ENCODE measurements at places on chromosomes 16 and 17.

DNA sequence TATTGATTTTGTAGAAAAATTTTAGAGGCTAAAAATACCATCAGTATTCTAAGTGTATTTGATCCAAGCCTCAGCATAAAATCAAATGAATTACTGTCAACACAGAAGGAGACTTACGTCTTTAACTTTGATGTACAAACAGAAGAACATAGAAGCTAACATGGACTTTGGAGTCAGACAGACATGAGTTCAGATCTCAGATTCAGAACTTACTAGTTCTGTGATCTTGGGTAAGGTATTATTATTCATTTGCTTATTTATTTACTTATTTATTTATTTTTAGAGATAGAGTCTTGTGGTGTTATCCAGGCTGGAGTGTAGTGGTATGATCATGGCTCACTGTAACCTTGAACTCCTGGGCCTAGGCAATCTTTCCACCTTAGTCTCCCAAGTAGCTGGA lies 4.0 kb upstream of the SLFN12L start:
- DNase-seq: no peak

DNA sequence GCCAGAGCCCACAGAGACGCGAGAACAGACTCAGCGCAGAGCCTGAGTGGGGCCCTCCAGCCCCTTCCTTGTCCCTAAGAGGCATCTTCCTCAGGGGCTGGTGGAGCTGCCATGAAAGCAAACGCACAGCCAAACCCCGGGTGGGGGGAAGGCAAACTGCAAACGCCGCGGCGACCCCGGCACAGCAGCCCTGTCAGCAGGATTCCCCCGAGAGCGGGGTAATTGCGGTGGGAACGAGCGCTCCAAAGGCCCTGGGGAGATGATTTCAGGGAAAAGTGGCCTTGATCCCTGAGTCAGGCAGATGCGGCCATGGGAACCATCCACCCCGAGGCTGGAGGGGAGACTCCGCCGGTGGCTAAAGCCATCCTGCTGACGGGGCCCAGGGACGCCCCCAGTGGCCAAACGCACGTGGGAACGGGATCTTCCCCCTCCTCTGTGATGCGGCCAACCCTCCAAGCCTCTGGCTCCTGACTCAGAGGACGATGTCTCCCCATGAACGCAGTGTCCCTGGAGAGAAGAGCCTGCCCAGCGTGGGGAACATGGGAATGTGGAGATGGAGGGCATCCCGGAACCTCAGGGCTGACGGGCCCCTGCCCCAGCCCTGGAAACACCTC lies 25.1 kb downstream of the SLC7A5 start:
- DNase-seq: no peak

- DNase-seq: no peak
Observed at GRCh38 chr16:59259074-59259949, 525.2 kb upstream of the GOT2 start.

GRCh38 chr16:71923941-71924690 lies 28.8 kb downstream of the IST1 start:
- no peak for DNase-seq

DNA sequence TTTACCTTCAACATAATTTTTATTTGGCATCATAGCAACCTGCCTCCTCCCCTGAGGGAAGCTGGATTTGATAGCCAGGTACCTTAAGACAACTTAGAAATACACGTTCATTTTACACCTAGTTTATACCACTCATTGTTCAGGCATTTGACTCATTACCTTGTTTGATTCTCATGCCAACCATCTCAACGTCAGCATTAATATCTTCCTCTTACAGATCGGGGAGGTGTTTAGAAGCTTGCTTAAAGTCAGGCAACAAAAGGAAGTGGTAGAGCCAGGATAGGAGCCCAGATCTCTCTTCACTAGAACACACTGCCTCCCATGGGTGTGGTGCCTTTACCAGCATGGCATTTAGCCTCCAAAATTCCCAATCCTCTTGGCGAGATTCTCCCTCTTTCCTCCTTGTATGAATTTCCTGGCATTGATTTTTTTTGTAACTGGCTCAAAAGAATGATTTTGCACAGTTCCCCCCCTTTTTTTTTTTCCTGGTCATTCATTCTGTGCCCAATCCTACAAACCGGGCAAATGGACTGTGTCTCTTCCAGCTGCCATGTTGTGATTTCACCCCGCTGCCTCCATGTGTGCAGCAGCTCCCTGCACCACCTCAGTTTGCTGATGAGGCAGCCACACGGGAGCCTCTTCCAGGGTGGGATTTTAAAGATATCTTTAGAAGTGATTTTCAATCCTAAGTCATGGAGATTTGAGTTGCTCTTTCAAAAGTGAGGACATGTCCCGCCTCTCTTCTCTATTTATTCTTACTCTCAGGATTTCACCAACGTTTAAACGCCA lies 383.6 kb downstream of the UTP18 start:
- DNase-seq: no peak

DNA sequence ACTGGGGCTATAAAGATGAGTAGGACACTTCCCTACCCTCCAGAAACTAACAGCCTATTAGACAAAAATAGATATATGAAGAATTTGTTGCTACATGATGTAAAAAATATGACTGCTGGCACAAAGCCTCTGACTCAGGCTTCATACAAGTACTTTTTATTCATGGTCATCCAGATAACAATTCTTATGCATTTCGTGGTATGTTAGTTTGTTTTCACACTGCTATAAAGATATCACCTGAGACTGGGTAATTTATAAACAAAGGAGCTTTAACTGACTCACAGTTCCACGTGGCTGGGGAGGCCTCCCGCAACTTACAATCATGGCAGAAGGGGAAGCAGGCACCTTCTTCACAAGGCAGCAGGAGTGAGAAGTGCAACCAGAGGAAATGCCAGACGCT lies 112.5 kb upstream of the HLF start:
- DNase-seq: no peak

DNA sequence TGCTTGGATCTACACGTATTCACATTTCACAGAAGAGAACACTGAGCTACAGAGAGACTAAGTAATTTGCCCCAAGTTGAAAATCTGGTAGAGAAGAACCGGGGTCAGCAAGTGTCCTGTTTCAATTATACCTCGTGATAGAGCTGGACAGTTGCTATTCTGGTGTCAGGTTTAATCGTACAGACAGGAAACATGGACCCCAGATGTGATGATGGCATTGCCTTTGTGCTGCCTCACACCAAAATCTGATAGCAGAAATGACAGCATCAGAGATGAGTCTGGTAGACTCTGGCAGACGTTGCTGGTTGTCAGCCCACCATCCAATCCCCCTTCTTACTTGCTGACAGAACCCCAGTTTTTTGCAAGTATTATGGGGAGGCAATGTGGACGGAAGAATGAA lies 112.1 kb upstream of the FOXF1 start:
- DNase-seq: no peak

DNA sequence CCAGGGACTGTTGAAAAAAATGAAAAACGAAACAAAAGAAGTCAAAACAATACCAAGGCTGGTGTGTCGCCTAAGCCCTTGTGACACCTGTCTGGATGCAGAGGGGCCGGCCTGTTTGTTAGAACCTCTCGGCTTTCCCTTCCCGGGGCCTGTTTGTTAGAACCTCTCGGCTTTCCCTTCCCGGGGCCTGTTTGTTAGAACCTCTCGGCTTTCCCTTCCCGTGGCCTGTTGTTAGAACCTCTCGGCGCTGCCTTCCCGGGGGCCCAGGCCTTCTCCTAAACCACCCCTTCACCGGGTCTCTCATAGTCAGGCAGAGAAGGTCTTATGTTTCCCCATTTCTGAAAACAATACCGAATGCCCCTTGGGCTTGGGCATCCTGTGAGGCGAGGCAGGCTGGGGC lies 180.0 kb downstream of the BANP start:
- DNase-seq: no peak

- DNase-seq: no peak
Observed at GRCh38 chr17:76742958-76743357, 5.0 kb downstream of the MFSD11 start.

GRCh38 chr17:64480951-64481350 lies 15.9 kb downstream of the POLG2 start:
- no peak for DNase-seq

DNA sequence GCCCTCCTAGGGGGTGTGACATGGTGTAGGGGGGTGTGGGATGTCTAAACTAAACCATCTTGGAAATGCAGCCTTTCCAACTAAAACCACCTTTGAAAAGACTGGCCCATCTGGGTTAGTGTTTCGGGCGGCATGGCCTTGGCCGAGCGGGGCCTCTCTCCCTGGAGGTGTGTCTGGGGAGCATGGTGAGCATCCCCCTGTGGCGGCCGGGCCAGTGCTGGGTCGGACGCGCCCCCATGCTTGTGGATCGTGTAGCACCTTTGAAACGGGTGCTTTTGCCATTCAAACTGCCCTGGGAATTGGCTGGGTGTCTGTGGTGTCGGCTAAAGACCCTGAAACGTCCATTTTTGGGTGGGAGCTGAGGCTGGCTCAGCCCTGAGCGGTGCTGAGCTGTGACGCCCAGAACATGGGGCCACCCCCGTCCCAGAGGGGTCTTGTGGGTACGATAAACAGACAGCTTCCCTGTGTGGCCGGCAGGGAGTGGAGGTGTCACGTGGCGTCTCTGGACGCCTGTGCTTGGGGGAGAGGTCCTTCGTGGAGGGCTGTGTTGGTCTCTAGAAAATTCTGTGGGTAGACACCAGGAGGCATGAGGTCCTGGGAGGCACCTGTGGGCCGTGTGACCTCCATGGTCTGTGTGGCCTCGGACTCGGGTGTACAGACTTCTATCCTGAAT lies 6.3 kb downstream of the METRNL start:
- no peak for DNase-seq

- no peak for DNase-seq
Observed at GRCh38 chr16:1475552-1476114, 805 bp upstream of the CLCN7 start.

DNA sequence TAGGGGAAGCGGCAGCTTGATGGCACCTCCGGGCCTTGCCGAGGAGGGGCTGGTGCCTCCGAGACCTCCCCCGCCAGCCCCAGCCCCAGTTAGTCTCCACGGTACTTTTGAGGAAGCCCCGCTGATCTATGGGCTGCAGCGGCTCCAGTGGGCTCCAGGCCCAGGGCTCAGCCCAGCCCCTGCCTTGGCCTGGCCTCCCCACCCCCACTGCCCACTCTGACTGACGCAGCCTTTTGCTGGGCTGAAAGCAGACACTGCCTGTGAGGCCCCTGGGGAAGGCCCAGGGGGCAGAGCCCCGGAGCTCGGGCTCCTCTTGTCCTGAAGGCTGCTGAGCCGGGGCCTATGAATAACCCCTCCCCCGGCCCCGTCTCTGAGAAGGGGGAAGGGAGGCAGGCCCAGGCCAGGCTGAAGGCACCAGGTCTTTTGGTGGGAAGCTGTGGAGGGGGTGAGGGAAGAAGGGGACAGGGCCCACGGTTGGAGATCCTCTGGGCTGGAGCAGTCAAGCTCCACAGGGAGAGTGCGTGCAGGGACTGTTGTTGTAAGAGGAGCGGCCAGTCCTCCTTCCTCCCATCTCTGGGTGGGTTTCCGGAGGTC lies 7.5 kb upstream of the SMTNL2 start:
- no peak for DNase-seq

DNA sequence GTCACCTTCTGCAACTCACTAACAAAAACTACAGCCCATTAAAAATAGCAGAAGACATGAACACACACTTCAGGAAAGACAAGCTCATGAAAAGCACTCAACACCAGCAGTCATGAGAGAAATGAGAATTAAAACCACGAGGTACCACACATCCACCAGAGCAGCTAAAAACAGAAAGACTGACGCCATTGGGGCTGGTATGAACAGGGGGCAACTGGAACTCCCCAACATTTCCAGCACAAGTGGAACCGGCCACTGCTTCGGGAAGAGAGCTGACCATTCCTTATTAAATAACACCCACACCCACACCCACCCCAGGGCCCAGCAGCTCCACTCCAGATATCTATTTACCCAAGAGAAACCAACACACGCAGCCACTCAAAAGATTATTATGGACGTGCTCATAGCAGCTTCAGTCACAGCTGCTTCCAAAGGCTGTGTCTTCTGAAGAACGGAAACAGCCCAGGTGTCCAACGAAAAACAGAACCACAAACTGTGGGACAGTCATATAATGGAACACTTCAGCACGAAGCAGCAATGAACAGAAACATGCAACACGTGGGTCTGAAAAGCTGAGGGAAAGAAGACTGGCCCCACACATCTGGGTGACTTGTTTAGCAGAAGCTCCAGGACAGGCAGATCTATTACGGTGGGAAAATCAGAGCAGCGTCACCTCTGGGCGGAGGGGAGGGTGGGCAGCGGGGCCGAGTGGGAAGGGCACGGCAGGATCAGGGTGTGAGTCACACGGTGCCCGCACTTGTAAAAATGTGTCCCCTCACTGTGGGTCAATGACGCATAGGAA lies 41.1 kb downstream of the KLHDC4 start:
- peak; percentile 45 for DNase-seq

DNA sequence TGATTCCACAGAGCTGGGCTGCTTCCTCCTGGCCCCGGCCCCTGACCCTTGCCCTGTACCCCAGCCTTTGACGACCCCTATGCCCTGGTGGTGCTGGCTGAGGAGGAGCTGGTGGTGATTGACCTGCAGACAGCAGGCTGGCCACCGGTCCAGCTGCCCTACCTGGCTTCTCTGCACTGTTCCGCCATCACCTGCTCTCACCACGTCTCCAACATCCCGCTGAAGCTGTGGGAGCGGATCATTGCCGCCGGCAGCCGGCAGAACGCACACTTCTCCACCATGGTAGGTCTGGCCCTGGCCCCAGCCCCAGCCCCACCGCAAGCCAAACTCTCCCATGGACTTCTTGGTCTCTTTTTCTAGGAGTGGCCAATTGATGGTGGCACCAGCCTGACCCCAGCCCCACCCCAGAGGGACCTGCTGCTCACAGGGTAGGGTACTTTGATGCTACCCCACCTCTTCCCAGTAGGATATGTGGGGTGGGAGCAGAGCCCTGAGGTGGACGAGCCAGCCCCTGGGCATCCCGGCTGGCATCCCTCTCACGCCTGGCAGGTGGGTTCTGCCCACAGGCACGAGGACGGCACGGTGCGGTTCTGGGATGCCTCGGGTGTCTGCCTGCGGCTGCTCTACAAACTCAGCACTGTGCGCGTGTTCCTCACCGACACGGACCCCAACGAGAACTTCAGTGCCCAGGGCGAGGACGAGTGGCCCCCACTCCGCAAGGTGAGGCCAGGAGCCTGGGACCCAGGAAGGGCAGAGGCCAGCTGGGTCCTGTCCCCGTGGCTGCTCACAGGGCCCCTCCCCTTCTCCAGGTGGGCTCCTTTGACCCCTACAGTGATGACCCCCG lies 19.0 kb upstream of the MYO15B start:
- DNase-seq: no peak

DNA sequence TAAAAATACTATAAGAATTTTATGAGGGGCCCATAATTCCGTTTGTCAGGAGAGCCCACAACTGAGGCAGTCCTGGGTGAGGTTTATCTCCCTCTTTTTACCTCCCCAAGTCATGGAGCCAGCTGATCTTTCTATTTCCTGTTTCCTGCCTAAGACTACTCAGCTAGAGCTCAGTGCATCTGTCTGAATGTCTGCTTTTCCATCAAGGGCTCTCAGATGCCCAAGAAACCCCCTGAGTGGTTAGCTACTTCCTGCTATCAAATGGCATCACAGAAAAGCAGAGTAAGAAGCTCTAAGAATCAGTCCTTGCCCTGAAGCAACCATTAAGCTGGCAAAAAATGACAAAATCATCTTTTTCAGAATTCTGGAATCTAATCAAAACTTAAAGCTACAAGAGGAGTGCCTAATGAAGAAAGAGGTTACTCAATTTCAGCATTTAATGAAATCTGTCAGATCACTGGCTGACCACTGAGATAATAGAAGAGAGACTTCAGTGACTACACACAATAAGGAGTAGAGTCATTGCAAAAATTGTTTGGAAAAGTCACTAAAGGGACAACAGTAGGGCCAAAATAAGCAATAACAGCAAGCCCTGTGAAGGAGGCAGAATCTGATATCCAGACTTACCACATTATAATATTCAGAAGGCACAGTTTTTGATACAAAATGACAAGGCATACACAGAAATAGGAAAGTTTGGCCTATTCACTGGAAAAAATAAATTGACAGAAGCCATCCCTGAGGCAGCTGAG lies 150.1 kb downstream of the CYB561 start:
- no peak for DNase-seq

All from CD4-positive, alpha-beta T cell treated with Interleukin-12 subunit alpha and Interleukin-12 subunit beta, for 1 hour (primary cell).